Activated naive CD4-positive, alpha-beta T cell (primary cell): ENCODE measurements at places on chromosomes 6 and 20.

DNA sequence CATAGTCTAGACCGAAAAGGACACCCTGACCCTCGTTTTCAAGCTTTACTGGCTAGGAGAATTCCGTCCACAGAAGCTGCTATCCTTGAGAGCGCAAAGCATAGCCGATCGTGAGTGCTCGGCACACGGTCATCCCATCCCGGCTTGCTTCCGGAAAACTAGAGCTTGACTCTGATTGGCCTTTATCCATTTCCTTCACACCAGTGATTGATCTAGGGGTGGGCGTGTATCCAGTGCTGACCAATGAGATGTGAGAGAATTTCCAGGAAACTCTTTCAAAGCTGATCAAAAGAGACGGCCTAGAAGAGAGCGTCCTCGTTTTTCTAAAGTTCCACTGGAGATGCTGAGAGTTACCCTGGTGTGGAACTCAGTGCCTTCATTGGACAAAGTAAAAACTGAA, 41.0 kb upstream of the NFATC2 start:
- no peak for DNase-seq

DNA sequence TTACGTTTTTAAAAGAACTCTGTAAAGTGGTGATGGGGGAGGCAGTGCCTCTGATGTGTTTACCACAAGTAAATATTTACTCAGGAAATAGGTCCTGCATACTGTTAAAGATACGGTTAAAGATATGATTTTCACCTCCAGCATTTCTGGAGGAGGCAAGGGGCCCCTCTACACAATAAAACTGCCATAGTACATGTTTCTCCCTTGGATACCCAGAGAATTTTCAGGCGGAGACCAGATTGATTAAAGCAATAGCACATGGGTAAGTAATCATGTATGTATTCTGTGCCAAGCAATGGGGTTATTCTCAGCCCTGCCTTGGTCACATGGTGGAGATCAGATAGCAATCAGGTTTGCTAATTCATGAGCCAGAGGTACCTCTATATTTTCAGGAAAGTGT, 9.6 kb downstream of the RIPOR2 start:
- no peak for DNase-seq

- no peak for DNase-seq
Measured at GRCh38 chr6:166076625-166077024, 91.0 kb downstream of the TBXT start.

DNA sequence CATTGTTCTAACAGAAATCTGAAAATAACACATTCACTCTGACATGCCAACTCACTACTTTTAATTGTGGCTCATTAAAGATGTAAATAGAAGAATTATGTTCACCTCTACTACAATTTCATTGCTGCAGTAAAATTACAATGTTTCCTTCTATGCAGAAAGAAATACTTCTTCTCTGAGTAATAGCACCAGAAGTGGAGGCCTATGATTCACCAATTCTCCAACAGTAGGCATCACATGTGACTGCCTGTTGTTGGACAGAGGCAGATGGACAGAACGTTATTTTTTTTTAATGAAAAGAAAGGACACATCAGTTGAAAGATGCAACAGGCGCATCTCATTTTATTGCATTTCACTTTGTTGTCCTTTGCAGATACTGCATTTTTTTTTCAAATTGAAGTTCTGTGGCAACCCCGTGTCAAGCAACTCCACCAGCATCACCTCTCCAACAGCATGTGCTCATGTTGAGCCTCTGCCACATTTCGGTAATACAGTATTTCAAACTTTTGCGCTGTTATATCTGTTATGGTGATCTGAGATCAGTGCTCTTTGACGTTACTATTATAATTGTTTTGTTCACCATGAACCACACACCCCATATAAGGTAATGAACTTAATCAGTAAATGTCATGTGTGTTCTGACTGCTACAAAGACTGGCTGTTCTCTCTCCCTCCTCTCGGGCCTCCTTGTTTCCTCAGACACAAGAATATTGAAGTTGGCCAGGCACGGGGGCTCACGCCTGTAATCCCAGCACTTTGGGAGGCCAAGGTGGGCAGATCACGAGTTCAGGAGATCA, 121.4 kb downstream of the ATXN1 start:
- DNase-seq, result no peak

DNA sequence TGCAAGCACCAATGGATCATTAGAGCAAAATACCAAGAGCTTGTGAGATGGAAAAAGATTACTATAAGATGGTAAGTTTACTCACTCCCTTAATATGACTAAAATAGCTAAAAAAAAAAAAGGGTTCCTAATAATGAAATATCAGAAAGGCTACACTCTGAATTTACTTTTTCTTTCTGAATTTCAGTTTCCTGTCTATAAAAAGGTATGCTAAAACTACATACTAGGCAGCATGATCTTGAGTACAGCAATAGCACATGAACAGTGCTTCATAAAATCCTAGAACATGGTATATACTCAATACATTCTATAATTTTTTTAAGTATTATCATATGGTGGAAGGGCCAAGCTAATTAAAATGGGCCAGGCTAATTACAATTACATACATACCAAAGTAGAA, 24.0 kb upstream of the FAM135A start:
- DNase-seq, result no peak

GRCh38 chr20:21821358-21821757, 115.9 kb downstream of the PAX1 start:
- DNase-seq, result no peak

- no peak for DNase-seq
Measured at GRCh38 chr6:15456422-15456821, 206.4 kb downstream of the DTNBP1 start.

DNA sequence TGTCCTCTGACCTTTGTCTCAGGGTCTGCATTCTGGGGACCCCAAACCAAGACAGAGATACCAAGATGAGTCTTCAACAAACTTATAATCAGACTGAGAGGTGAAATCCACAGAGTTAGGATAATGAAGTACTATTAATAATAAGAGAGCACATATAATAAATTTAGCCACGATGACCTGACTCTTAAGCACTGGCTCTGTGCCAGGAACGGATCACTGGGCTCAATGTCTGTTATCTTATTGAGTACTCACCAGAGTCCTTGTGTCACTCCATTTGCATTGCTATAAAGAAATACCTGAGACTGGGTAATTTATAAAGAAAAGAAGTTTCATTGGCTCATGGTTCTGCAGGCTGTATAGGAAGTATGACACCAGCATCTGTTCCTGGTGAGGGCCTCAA, 18.9 kb upstream of the ITPR3 start:
- no peak for DNase-seq

- no peak for DNase-seq
Measured at GRCh38 chr6:83592770-83593394, 80.5 kb downstream of the PRSS35 start.
